Esophagus squamous epithelium (tissue), 5 donors: ENCODE measurements at places on chromosomes 5 and 9.

GRCh38 chr9:84932915-84933527 lies 263.5 kb downstream of the NTRK2 start:
- no peak for DNase-seq

DNA sequence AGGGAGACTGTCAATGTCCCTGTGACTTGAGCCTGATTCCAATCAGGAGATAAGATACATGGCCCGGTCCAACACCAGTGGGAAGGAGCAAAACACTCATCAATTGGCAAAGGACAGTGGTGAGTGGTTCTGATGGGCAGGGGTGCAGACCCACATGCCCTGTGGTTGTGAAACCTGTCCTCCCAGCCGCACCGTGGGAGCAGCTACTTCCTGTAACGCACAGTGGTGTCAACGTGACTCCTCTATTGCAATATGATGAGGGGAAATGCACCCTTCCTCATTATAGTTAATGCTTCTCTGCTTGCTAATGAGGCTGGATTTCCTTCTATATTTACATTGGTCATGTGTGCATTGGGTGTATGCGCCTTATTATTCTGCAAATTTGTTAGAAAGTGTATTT lies 223.0 kb downstream of the IRX1 start:
- no peak for DNase-seq

- no peak for DNase-seq
These were observed 74.5 kb upstream of the LRRC70 start for GRCh38 chr5:62504129-62504528.

DNA sequence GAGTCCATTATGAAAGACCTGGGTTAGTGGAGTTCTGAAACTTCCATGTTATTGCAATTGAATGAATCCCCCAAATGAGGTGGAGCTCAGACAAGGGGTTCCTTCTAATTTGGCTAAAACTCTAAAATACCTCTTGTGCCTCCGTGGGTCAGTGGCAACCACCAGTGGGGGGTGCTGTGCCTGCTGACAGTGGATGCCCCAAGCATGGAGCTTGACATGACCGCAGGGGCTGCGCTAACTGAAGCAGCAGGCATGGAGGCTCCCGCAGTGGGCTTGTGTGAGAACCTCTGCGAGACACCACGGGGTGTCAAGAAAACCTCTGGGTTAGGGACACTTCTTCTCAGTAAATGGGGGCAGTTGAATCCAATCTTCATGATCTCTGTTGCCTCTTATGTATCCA lies 200.5 kb downstream of the DRD1 start:
- DNase-seq: no peak

DNA sequence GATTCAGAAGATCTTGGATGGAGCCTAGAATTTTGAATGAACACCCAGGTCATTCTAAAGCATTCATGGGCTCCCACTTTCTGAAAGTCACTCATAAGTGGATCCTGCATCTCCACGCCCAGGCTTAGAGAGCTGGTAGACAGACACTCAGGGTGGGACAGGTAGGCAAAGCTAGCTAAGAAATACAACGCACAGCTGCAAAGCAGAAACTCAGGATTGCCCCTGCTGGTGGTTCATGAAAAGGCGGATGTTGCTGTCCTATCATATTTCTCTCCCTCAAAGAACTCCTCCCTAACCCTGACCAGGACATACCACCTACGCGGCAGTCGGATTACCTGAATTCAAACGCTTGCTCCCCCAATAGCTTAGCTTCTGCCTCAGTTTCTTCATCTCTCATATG lies 226.5 kb downstream of the GLIS3 start:
- no peak for DNase-seq

DNA sequence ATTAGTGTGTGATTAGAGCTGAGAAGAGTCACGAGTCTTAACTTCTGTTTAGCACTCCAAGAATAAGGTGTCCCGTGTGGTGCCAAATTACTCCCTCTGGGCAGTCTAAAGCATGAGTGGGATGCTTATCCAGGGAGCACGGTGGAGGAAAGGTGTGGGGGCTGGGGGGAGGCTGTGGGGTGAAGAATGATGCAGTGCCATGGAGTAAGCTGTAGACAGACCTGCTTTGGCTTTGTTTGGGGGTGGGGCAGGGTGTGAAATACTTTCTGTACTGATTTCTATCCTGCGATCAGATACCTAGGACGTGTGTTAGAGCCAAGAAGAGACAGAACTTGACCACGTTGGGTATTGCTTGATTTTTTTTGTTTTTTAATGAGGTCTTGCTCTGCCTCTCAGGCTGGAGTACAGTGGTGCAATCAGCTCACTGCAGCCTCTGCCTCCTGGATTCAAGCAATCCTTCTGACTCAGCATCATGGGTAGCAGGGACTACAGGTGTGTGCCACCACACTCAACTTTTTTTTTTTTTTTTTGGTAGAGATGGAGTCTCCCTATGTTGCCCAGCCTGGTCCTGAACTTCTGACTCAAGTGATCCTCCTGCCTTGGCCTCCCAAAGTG lies 232.8 kb downstream of the MAN2A1 start:
- no peak for DNase-seq

GRCh38 chr9:22395687-22396141 lies 50.9 kb upstream of the DMRTA1 start:
- DNase-seq: no peak

DNA sequence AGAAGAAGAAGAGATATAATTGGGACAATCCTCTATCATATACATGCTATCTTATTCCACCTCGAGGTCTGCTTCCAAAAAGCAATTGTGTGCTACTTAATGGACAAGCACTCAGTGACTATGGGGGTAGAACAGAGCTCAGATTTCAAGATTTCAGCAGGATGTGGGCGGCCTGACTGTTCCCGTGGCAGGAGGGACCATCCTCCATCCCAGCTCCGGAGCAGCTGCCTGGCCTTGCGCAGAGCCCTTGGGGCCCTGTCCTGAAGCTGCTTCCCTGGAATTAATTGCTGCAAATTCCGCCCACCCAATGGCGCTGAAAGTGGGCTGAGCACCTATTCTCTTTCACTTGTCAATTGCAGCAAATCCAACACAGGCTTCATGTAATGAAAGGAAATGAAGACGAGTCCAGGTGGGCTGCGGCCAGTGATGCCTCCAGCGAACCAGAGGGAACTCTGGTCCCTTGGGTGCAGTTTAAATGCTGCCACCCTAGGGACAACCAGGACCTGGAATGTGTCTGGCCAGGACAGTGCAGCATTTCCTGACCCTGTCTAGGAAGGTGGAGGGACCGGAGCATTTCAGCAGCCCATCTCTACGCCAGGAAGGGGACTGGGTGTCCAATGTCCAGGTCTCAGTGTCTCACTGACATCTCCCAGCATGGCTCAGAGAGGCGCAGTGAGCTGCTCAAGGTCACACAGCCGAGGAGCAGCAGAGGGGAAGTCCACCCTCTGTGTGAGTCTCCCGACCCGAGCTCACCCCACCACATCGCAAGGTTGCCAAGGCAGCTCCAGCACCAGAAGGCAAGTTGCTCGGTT lies 50.5 kb upstream of the FCN1 start:
- DNase-seq: no peak

GRCh38 chr5:129820-130219 lies 37.9 kb downstream of the PLEKHG4B start:
- DNase-seq: no peak
